Activated CD4-positive, alpha-beta T cell treated with anti-CD3 and anti-CD28 coated beads, Interleukin-2, amount 50 U/mL, for 48 hours (primary cell): ENCODE measurements at places on chromosomes 4 and X.
A peak's percentile ranks its signal among the peaks of the same experiment; 100 is the strongest.

- DNase-seq = no peak
Observed at GRCh38 chrX:151745651-151746050, 11.1 kb downstream of the CNGA2 start.

DNA sequence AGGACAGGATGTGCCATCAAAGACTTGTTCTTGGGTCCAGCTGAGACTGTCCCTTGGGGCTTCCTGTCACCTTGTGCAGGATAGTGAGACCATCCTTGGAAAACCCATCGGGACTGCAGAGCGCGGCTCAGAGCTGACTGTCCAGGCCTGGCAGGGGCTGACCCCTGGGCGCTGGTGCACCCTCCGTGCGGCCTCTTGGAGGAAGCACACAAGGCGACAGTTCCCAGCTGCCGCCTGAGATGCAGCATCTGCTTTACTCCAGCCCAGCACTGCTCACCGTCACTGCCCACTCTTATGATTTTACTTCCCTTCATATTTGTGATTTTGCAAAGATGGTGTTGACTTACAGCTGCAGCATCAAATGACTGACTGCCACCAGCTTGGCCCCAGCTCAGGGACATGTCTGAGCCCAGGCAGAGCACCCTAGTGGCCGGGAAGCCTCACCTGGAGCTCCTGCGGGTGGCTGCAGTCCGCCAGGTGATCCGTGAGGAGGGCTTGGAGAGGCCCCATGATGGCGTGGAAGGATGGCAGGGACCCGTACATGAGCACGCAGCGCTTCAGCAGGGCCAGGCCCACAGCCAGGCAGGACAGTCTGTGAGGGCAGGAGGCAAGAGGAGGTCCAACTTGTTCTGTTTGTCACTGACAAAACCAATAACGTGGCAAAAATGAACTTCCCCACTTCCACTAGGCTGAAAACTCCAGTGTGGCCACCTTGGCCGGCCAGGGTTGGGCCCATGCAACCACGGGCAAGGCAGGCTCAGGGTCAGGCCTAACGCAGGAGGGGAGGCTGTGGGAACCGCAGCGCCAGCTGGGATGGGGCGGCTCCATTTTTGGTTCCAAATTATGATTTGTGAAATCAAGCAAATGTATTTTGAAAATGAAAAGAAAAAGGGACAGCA is 21.8 kb downstream of the NOP14 start:
- DNase-seq = no peak

DNA sequence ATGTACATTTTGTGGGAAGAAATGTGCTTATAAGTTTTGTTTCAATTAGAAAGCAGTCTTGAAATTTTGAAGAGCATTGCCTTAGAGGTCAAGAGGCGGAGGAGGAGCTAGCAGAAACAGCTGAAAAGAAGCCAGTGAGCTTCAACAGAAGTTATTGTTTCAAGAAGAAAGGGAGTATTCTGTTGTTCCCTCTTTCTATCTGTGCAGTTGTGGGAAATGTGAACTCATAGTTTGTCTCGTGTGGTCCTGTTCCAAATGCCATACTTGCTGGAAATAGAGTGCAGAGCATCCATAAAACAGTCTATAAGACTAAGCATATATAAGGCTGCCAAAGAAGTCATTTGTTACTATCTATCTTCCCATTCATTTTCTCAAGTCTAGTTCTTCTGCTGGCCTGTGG is 1015.7 kb downstream of the DMD start:
- no peak for DNase-seq

DNA sequence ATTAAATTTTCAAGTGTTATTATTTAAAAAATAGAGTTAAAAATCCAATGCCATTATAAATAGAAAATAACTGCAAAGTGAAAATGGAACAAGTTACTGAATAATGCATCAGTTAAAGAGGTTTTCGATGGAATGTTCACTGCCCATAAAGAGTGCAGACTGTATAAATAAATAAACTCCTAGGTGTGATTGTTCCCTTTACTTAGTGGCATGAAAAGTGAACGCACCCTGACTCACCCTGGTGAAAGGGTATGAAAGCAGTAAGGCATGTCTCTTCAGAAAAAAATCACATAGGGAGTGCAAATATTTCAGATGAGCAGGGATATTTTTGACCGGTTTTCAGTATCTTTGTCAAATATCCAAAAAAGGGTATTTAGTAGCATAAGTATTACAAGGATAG is 387.8 kb downstream of the DCAF12L2 start:
- DNase-seq = no peak

DNA sequence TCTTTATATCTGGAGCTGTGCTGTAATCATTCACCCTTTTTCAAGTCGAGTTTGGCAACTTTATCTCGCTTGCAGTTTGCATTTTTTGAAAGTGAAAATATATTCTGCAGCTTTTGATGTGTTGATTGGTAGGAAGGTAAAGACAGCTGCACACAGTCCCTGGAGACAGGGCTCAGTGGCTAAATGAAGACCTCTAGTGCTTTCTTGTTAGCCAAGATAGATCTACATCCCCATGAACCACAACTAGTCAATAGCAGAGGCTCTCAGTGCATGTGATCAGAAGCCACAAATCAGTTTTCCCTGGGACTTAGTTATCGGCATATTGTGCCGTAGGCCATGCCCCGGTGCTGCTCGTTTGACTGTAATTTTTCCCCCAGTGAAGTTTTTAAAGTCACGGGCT is 587.7 kb upstream of the PITX2 start:
- DNase-seq = no peak

DNA sequence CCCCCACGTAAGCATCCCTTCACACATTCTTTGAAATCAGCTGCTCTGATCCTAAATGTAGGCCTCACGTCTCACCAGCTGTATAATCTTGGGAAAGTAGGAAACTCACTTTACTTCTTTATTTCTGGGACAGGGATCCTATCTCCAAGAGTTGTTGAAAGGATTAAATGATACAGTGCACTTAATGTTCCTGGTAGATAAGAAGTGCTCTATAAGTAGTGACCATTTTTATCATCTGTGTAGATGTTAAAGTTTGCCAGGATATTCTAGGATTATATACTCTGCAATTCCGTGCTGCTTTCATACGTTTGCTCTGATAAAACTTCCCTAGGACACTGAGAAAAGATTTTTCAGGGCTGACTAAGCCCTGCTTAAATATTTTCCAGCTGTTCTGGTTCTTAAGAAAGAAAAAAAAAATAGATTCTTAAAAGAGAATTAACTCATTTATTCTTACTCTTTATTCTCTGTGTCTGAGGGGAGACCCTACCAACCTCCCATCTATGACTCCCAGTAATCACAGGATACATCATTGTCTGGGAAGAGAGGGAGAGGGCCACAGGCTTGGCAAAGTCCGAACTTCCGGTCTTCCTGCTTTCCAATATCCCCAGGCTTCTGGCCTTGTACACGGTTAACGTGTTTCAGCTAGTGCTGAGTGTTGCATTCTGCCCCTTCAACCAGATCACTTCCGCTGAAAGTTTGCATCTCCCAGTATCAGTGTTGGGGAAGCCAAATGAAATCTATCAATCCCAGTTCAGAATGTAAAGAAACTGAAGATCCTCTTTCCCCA is 269.2 kb downstream of the TRIML1 start:
- DNase-seq = no peak

DNA sequence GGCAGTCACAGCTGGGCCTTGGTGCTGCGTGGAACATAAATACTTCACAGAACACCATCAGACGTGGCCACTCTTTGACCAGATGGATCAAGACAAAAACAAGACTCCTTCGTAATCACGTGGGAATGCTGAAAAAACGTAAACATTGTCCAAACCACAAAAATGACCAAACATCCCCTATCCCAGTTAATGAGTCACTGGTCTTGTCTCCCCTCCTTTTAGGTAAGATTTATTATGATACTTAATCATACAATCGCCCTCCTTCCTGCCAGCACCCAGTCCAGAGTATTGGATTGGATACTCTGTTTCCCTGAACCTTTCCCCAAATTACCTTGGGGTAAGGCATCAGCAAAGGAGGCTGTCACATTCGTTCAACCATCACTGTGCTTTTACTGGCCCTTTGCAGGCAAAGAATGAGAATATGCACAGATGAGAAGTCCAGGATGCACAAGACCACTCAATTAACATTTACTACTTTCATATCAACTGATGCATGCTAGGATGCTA is 601 bp upstream of the TCEANC start:
- DNase-seq = no peak

DNA sequence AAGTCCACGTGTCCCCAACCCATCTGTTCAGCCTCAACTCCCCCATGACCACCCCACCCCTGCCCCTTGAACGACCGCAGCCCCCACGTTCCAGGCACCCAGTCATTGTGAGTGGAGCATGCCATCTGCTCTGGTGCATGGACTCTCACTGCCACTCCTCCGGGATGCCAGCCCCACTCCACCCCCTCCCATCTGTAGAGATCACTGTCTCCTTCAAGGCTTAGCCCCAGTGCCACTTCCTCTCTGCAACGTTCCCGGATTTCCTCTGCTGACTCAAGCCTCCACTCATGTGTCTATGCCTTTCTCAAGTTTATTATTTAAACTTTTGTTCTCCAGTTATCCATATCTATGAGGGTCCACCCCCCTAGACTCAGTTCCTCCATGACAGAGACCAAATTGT is 54.0 kb downstream of the MAML3 start:
- no peak for DNase-seq

- no peak for DNase-seq
Observed at GRCh38 chrX:150688911-150689451, 4.2 kb upstream of the MTMR1 start.

GRCh38 chrX:133838761-133839676 is 146.4 kb downstream of the GPC3 start:
- DNase-seq = peak; percentile 7

- DNase-seq = no peak
Observed at GRCh38 chrX:10102046-10102704, 54.6 kb upstream of the CLCN4 start.

DNA sequence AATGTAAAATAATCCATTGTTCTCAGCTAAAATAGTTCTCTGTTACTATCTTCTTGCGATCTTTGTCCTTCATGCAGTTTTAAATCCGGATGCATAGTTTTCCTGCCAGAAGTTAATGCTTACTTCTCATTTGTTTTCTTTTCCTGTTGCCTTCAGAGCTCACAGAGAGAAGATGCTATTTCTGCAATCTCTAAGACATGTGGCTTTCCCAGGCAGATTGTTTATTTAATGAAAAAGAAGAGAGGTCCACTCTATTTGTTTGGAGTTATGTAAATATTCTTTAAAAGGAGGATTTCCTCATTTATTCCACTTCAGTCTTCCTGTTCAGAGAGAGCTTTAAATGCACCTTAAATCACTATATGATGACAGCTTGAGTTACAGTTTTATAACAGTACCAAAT is 39.3 kb upstream of the HPGD start:
- no peak for DNase-seq

GRCh38 chr4:181677621-181678020 is 565.6 kb upstream of the TENM3 start:
- no peak for DNase-seq

GRCh38 chr4:74934016-74934831 is 1.3 kb downstream of the PARM1 start:
- no peak for DNase-seq

DNA sequence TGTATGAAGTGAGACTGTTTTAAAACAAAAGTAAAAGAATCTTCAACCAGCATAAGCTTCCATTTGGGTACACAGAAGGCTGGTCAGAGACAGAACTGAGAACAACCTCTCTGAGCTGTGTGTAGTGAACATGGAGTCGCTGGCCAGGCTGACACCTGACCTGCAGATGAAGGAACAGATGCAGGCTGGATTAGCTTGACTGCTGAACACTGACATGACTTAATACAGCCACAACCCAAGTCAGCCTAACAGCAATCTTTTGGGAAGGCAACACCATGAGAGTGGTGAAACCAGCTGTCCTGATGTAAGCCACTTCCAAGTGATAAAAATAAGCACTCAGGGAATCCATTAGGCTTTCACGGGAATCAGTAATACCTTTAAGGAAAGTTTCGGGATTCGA is 10.1 kb downstream of the SCARB2 start:
- no peak for DNase-seq

- DNase-seq = no peak
Observed at GRCh38 chrX:110320381-110320987, 2.6 kb upstream of the AMMECR1 start.

GRCh38 chr4:190015538-190016368 is 11.3 kb downstream of the FRG2 start:
- no peak for DNase-seq

- no peak for DNase-seq
Observed at GRCh38 chrX:87890437-87890836, 372.8 kb downstream of the KLHL4 start.

GRCh38 chrX:53195401-53195800 is 29.6 kb downstream of the KDM5C start:
- no peak for DNase-seq

GRCh38 chrX:45986971-45987370 is 558.2 kb downstream of the ZNF674 start:
- DNase-seq = no peak

DNA sequence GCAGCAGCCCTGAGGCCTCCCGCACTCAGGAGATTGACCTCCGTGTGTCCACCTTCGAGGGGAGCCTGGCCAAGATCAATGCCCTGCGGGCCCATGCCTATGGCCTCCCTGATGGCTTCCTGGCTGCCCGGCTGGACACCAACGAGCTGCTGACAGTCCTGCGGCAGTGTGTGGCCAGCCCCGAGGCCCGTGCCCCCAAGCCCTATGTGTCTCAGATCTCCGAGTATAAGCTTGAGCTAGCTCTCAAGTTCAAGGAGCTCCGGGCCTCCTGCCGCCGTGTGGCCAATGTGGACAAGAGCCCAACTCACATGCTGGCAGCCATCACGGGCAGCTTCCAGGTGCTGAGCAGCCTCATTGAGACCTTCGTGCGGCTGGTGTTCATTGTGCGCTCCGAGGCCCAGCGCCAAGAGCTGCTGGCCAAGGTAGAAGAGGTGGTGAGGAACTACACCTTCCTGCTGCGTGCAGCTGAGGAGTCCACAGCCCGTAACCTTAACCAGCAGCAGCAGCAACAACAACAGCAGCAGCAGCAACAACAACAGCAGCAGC is 25.5 kb upstream of the PRPS1 start:
- no peak for DNase-seq

GRCh38 chrX:153375571-153375970 is 25.6 kb downstream of the PNMA6E start:
- no peak for DNase-seq

GRCh38 chr4:102734116-102734515 is 26.7 kb downstream of the MANBA start:
- DNase-seq = no peak

DNA sequence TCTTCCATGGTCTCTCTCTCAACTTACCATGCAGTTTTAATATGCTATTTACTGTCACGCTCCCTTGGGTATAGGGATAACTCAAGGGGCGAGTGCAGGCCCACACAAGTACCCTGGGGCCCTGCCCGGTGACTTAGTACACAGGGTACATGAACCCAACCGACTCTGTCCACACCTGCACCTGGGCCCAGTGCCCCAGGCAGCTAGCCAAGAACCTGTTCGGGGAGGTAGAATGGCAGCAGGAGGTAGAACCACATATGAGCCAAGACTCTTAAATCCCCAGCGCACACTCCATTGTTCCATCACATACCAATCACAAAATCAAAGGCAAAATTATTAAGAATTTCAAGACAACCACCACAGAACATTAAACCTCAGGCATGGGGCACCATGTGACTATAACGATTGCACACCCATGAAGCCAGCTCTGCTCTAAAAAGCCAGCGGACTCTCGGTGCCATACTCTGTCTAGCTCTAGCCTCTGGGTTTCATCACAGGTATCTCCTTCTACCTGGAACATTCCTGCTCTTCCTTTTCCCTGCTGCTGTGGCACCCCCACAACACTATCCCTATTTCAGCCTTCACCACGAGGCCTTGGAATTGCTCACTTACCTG is 14.6 kb downstream of the PHF8 start:
- DNase-seq = no peak
